Foreskin fibroblast (primary cell): ENCODE measurements at places on chromosomes 13 and 19.
A peak's percentile ranks its signal among the peaks of the same experiment; 100 is the strongest.

DNA sequence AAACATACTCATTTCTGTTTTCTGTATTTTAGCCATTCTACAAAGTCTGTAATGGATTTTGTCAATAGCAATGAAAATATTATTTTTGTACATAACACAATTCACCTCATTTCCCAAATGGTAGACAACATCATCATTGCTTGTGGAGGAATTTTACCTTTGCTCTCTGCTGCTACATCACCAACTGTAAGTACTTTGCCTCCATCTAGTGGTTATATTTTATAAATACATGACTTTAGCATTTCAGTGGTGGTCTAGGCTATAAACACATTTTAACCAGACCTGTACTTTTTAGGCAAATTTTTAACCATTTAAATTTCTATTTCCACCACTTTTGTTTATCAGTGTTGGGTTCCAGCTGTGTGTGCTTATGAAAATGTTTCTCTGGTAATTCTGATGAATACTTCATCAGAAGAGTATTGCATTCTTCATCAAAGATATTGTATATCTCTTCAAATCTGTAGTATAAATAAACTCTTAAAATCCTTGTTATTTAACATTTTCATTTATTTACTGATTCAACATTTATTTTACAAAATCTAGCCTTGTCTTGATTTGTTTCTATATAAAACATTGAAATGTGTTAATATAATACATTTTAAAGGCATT is 222.4 kb downstream of the NBEA start:
- peak; percentile 50 for DNase-seq

GRCh38 chr13:26222520-26223046 is 469 bp upstream of the RNF6 start:
- no peak for DNase-seq

DNA sequence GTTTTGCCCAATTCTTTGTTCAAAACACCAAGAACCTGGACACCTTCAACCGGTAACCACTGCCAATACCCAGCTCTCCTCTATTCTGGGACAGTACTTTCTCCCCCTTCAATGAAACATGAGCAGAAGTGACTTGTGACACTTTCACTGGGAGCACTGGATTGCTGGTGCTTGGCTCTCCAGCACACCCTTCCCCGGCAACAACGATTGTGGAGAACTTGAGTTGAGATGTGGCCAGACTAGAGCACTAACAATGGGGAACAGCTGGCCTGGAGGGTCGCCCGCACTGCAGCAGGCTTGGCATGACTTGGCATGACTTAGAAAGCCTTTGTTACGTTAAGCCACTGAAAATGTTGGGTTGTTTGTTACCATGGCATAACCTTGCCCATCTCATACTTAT is 7.5 kb upstream of the B3GLCT start:
- no peak for DNase-seq

DNA sequence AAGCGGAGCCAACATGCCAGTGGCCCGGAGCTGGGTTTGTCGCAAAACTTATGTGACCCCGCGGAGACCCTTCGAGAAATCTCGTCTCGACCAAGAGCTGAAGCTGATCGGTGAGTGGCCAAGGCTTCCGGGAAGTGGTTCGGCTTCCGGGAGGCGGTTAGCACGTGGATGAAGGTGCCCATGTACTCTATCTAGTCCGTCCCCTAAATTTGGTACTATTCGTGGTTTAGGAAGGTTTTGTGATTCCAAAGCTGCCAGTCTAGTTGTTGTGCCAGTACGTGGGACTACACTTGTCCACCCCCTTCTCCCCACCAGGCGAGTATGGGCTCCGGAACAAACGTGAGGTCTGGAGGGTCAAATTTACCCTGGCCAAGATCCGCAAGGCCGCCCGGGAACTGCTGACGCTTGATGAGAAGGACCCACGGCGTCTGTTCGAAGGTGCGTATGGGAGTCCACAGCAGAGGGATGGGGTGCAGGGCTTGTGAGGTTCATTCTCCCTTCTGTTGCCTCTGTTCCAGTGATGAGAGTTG is 579 bp downstream of the RPS9 start:
- no peak for DNase-seq

DNA sequence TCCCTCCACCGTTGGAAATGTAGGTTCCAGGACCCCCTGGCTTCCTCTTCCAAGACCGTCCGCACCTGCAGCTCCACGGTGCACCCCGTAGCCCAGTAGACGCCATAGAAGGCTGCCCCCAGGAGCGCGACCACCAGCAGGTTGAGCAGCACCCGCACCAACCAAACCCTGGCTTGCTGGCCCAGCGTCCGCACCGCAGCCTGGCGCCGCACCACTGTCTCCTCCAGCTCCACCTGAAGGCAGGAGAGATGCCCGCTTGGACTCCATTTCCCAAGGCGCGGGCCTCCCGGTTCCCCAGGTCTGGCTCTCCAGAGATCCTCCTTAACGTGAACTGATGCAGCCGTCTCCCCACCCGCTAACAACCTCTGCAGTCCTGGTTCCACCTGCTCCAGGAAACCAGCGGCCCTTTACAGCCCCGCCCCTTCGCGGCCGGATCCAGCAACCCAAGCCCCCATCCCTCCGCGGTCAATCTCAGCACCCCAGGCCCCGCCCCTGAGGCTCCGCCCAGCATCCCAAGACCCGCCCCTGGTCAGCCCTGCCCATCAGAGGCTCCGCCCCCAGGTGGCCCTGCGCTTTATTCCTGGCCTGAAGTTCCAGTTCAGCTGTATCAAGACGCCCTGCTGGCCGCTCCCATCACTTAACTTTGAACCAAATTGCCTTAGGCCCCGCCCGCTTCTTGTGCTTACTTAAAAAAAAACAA is 5.0 kb upstream of the LENG1 start:
- DNase-seq: no peak

- DNase-seq: no peak
Measured at GRCh38 chr13:98175823-98176222, 1.2 kb downstream of the RNF113B start.
